ENCODE measurements at places on chromosomes 5 and 9. TPM values are rescaled to one million over a fixed set of nuclear protein-coding genes. Genes with fewer than 3 reads are reported as not detected.

- no peaks in the 10 kb centered on the region for H3K36me3 ChIP-seq
- H3K27ac ChIP-seq, result no peak overlapping the region
- no peak for DNase-seq
Measured at GRCh38 chr5:169050146-169050571, 250.8 kb downstream of the SLIT3 start.

- no peak overlapping the region for H3K27ac ChIP-seq
- H3K27me3 ChIP-seq, result no peaks in the 10 kb centered on the region
- DNase-seq, result no peak
- no peak overlapping the region for H3K4me3 ChIP-seq
Measured at GRCh38 chr9:76341616-76342015, 52.6 kb downstream of the RFK start.

GRCh38 chr5:33242277-33242676, 198.5 kb upstream of the TARS1 start:
- no peak overlapping the region for H3K27ac ChIP-seq
- H3K36me3 ChIP-seq, result no peaks in the 10 kb centered on the region
- DNase-seq, result no peak
- H3K4me3 ChIP-seq, result no peak overlapping the region
- peaks cover 9% of the 10 kb centered on the region for H3K4me1 ChIP-seq

DNA sequence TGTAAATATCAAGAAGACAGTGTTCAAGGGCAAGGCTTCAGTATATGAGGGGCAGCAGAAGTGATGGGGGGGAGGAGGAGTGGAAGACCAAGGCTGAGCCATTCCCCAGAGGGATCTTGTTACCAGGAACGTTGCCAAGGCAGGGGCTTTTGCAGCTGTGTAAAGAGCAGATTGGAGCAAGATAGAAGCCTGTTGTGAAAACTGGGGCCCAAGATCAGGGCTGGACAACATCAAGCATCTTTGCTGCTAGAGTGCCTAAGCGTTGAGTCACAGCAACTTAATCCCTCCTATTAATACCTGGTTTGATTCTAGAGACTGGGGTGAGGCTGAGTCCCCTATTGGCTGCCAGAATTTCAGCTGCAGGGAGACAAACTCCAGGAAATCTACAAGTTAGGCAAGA, 18.4 kb upstream of the ERCC6L2 start:
- no peak for DNase-seq
- H3K27ac ChIP-seq, result no peak overlapping the region

- peak overlapping the region; percentile 67 for H3K27ac ChIP-seq
- no peak for DNase-seq
- H3K4me3 ChIP-seq, result no peak overlapping the region
- H3K4me1 ChIP-seq, result peaks cover 18% of the 10 kb centered on the region
- no peaks in the 10 kb centered on the region for H3K36me3 ChIP-seq
- no peaks in the 10 kb centered on the region for H3K27me3 ChIP-seq
Measured at GRCh38 chr5:91212714-91213092, 170.4 kb downstream of the ARRDC3 start.

GRCh38 chr9:3742586-3742985, 216.8 kb upstream of the RFX3 start:
- H3K36me3 ChIP-seq, result no peaks in the 10 kb centered on the region
- H3K27me3 ChIP-seq, result no peaks in the 10 kb centered on the region
- no peak overlapping the region for H3K27ac ChIP-seq
- DNase-seq, result no peak
- H3K4me1 ChIP-seq, result no peaks in the 10 kb centered on the region

DNA sequence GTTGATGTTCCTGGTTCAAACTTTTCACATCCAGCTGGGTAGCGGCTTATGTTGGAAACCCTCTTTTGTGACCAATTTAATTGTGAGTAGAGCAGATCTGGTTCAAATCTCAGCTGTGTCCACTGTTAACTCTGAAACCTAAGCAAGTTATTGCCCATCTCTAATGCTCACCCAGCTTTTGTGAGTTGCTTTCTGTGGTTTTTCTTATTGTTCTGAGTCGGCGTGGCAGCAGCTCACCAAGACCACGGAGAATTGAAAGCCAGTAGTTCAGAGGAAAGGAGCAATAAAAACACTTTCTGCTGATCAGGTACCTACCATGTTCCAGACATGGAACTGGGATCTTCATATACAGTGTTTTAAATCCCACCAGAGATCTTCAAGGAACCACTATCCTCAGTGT, 114.4 kb downstream of the DOCK2 start:
- H3K27me3 ChIP-seq, result peaks cover 4% of the 10 kb centered on the region
- peaks cover under 1% of the 10 kb centered on the region for H3K4me1 ChIP-seq
- H3K36me3 ChIP-seq, result no peaks in the 10 kb centered on the region
- no peak overlapping the region for H3K4me3 ChIP-seq
- no peak overlapping the region for H3K27ac ChIP-seq

GRCh38 chr5:140054086-140054689, 11.1 kb upstream of the NRG2 start:
- peaks cover 20% of the 10 kb centered on the region for H3K4me1 ChIP-seq
- peaks cover 6% of the 10 kb centered on the region for H3K27me3 ChIP-seq
- DNase-seq, result no peak
- H3K36me3 ChIP-seq, result no peaks in the 10 kb centered on the region
- no peak overlapping the region for H3K27ac ChIP-seq

The PCDHB15 gene
- 2.8 TPM for total RNA-seq

DNA sequence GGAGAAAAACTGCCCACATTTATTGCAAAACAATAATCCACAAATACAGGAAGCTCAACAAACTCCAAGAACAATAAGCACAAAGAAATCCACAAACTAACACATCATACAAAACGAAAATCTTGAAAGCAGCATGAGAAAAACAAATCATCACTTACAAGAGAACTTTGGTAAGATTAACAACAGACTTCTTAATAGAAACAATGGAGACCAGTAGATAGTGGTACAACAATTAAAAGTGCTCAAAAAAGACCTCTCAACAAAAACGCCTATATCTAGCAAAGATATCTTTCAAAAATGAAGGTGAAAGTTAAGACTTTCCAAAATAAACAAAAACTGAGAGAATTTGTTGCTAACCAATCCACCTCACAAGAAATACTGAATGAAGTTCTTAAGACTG, 38.4 kb downstream of the CDKL3 start:
- no peak overlapping the region for H3K27ac ChIP-seq
- no peak for DNase-seq
- no peaks in the 10 kb centered on the region for H3K4me1 ChIP-seq

GRCh38 chr9:131411719-131412681, 18.1 kb downstream of the PRRC2B start:
- H3K4me1 ChIP-seq, result peaks cover 99% of the 10 kb centered on the region
- no peak overlapping the region for H3K4me3 ChIP-seq
- H3K36me3 ChIP-seq, result no peaks in the 10 kb centered on the region
- no peaks in the 10 kb centered on the region for H3K27me3 ChIP-seq
- DNase-seq, result no peak
- H3K27ac ChIP-seq, result peak overlapping the region; percentile 22

The OLFM1 gene
- 10.0 TPM for total RNA-seq

The BARX1 gene
- not detected for total RNA-seq

GRCh38 chr5:58458141-58458742, 1.6 kb downstream of the PLK2 start:
- H3K4me1 ChIP-seq, result peaks cover 83% of the 10 kb centered on the region
- peaks cover 55% of the 10 kb centered on the region for H3K36me3 ChIP-seq
- no peaks in the 10 kb centered on the region for H3K27me3 ChIP-seq
- H3K4me3 ChIP-seq, result peak overlapping the region; percentile 90

The LCN10 gene
- total RNA-seq, result 9.6 TPM

DNA sequence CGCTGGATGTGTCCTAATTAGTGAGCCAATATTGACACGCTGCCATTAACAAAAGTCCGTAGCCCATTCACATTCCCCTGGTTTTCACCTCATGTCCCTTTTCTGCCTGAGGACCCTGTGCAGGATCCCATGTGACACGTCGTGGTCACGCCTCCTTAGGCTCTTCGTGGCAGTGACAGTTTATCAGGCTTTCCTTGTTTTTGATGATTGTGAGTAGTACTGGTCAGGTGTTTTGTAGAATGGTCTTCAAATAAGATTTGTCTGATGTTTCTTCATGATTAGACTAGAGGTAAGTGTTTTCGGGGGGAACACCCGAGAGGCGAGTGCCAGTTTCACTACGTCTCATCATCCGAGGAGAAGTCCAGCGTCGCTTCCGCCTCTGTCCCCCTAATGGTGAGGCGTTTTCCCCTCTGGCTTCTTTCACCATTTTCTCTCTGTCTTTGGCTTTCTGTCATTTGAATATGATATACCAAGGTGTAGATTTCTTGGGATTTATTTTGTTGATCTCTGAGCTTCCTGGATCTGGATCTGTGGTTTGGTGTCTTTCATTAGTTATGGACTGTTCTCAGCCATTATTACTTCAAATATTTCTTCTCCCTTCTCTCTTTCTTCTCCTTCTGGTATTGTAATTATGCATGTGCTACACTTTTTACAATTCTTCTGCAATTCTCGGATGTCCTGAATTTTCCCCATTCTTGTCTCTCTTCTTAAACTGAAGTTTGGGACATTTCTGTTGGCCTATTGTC, 57.3 kb downstream of the TRIP13 start:
- H3K4me1 ChIP-seq, result peaks cover 12% of the 10 kb centered on the region
- DNase-seq, result no peak
- no peak overlapping the region for H3K27ac ChIP-seq

- peaks cover 67% of the 10 kb centered on the region for H3K4me1 ChIP-seq
- no peaks in the 10 kb centered on the region for H3K36me3 ChIP-seq
- peak overlapping the region; percentile 59 for H3K4me3 ChIP-seq
Measured at GRCh38 chr5:2752821-2753439, 1.5 kb upstream of the IRX2 start.

DNA sequence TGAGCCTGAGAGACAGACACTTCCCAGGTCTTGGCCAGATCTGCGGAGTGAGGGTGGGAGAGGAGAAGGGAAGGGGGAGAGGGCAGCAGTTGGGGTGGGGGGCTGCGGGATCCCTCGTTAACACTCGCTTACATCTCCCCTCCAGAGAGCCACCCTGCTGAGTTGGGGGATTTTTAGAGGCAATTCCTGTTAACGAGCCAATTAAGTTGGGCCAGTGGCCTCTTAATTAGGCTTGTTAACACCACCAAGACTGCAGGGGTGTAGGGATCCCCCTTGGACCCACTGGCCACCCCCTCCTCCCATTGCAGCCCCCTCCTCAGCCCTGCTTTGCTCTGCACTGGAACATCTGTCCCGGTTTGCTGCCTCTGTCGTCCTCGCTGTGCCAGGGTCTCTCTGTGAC, 23.7 kb downstream of the CNTFR start:
- H3K27me3 ChIP-seq, result peaks cover 34% of the 10 kb centered on the region
- H3K36me3 ChIP-seq, result no peaks in the 10 kb centered on the region
- no peak for DNase-seq
- peaks cover 5% of the 10 kb centered on the region for H3K4me1 ChIP-seq

The RNF38 gene
- 25.7 TPM for total RNA-seq

The INSL6 gene
- not detected for total RNA-seq

The SLC46A2 gene
- not detected for total RNA-seq

The CXCL14 gene
- total RNA-seq, result 0.49 TPM

DNA sequence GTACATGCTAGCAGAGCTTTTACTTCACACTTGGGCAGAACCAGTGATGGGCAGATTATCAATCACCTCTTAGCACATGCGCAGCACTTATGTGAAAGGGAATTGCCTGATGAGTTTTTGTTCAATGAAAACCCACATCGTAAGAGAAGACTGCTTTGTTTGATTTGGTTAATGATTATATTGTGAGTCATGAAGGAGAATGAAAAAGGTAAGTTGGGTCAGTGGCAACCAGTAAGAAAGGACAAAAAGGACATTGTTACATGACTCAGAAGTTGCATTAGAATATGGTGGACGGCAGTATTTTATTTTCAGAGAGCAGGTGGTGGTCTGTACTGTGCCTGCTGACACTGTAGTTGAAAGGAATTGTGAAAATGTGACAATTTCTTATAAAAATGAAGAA, 127.4 kb downstream of the AOPEP start:
- H3K27ac ChIP-seq, result no peak overlapping the region
- H3K4me1 ChIP-seq, result no peaks in the 10 kb centered on the region
- H3K27me3 ChIP-seq, result no peaks in the 10 kb centered on the region
- no peak overlapping the region for H3K4me3 ChIP-seq
- DNase-seq, result no peak
- no peaks in the 10 kb centered on the region for H3K36me3 ChIP-seq

GRCh38 chr5:6497262-6497661, 48.6 kb downstream of the UBE2QL1 start:
- no peak for DNase-seq
- no peak overlapping the region for H3K27ac ChIP-seq
- H3K36me3 ChIP-seq, result peaks cover 2% of the 10 kb centered on the region
- no peaks in the 10 kb centered on the region for H3K27me3 ChIP-seq
- no peak overlapping the region for H3K4me3 ChIP-seq
- peaks cover 28% of the 10 kb centered on the region for H3K4me1 ChIP-seq

The ASS1 gene
- total RNA-seq, result 71.3 TPM

GRCh38 chr5:141681695-141682641, at the start of gene ARAP3:
ARAP3 (minus strand) TSS chr5:141682230; CDS start chr5:141680486, 1,744 bp downstream.
- H3K4me3 ChIP-seq, result peak within 1 kb of the TSS; percentile 75
- peaks cover 75% of the 10 kb centered on the region for H3K4me1 ChIP-seq
- H3K27me3 ChIP-seq, result no peaks in the 10 kb centered on the region
- H3K36me3 ChIP-seq, result peaks cover 16% of the 10 kb centered on the region
- DNase-seq, result peak; percentile 90
- peak within 1 kb of the TSS; percentile 95 for H3K27ac ChIP-seq

GRCh38 chr5:172860520-172861443, 26.7 kb downstream of the ERGIC1 start:
- H3K27ac ChIP-seq, result peak overlapping the region; percentile 96
- H3K27me3 ChIP-seq, result no peaks in the 10 kb centered on the region
- H3K4me1 ChIP-seq, result peaks cover 89% of the 10 kb centered on the region
- H3K36me3 ChIP-seq, result no peaks in the 10 kb centered on the region
- peak overlapping the region; percentile 49 for H3K4me3 ChIP-seq
- peak; percentile 90 for DNase-seq

GRCh38 chr9:137955586-137955985, 78.0 kb downstream of the CACNA1B start:
- DNase-seq, result no peak
- no peak overlapping the region for H3K27ac ChIP-seq
- no peaks in the 10 kb centered on the region for H3K36me3 ChIP-seq
- H3K4me3 ChIP-seq, result no peak overlapping the region
- H3K4me1 ChIP-seq, result peaks cover 3% of the 10 kb centered on the region

DNA sequence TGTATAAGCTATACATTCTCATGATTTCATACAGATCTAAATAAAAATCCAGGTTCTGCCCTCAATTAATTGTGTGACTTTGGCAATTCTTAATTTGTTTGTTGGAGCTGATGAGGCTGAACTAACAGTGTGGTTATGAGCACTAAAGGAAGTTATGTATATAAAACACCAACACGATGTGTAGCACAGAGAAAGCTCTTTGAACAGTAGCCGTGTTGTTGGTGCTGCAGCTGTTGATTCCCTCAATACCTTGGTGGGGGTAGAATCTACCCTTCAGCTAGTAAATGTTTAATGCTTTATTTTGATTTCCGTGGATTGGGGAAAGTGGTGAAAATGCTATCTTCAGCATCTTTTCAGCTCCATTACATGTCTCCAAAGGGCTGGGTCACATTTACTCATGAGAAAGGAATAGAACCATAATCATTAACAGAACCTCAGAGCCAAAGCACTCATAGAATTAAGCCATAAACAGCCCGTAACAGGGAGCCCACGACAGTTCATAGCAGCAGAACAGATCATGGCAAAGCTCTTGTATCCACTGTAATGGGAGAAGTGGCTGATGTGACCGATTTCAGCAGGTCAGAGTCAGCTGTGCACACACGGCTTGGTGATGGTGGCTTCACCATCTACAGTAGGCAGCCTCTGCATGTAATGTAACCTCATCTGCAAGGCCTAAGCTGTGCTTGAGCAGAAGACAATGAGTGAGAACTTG, 332.7 kb downstream of the DIRAS2 start:
- no peak overlapping the region for H3K27ac ChIP-seq
- no peaks in the 10 kb centered on the region for H3K4me1 ChIP-seq
- H3K4me3 ChIP-seq, result no peak overlapping the region
- DNase-seq, result no peak
- H3K36me3 ChIP-seq, result no peaks in the 10 kb centered on the region
- H3K27me3 ChIP-seq, result peaks cover 34% of the 10 kb centered on the region

- H3K36me3 ChIP-seq, result no peaks in the 10 kb centered on the region
- H3K4me3 ChIP-seq, result no peak overlapping the region
- no peak overlapping the region for H3K27ac ChIP-seq
- peaks cover 38% of the 10 kb centered on the region for H3K27me3 ChIP-seq
Measured at GRCh38 chr9:87199278-87199677, 252.0 kb upstream of the GAS1 start.
